Foreskin keratinocyte (primary cell): ENCODE measurements at places on chromosomes 4 and X. TPM values are rescaled to one million over a fixed set of nuclear protein-coding genes. Genes with fewer than 3 reads are reported as not detected.

DNA sequence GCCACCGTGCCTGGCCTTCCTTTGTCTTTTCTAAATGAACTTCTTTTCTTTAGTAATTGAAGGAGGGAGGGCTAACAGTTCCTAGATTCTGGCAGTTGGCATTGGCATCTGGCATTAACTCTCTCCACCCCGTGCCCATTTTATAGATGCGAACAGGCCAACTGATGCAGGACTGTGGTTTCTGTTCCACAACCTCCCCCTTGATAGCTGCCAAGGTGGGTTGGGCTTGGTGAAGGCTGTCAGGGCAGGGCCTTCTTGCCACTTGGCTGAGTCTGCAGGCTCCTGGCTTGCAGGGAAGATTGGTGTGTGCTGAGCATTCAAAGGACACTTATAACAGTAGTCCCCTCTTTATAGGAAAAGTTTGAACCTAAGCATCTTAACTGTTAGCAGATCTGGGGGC is 4.3 kb downstream of the SOWAHD start:
- peak; percentile 7 for DNase-seq

GRCh38 chr4:159549098-159549518 is 446.2 kb downstream of the RAPGEF2 start:
- peak; percentile 63 for DNase-seq

The GRK4 gene
- 2.7 and 2.8 TPM in 2 replicates for total RNA-seq

DNA sequence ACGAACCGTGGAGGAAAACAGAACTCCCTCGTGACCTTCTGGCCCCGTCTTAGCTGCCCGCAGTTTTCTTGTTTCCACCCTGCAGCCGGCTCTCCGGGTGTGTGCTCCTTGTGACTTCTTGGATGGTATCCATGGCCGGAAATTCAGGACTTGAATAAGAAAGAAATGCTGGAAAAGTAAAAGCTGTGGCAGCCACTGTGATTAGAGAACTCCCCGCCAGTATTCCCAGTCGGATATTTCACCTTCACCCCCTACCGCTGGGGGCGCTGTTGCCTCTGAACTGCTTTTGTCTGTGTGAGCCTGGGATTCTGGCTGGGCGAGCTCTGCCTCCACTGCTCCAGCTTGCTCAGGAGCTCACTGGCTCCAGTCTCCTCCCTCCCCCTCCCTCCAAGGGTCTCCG is 41.5 kb upstream of the CYP4V2 start:
- DNase-seq: no peak
